Activated CD4-positive, alpha-beta T cell treated with anti-CD3 and anti-CD28 coated beads for 1 hour (primary cell): ENCODE measurements at places on chromosomes 13 and 19.

GRCh38 chr19:7979011-7979410 is 26.4 kb downstream of the ELAVL1 start:
- DNase-seq: no peak

GRCh38 chr13:41900918-41901317 is 60.0 kb downstream of the VWA8 start:
- no peak for DNase-seq

GRCh38 chr19:7229735-7230134 is 64.5 kb downstream of the INSR start:
- DNase-seq: no peak

DNA sequence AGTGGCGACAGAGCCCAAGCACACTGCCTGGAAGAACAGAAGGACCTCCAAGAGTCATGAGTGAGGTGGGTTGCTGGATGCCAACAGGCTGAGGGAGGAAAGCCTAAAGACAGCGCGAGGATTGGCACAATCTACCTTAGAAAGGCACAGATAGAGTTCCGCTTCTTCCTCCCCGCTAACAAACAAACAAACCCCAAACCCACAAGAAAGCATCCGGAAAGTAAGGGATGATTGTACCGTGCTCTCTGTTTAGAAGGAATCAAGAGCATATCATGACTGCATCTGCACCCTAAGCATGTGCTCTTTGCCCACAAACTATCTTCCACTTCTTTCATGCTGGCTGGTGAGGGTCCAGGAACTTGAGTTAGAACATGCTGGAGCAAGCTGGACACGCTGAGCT is 233.0 kb upstream of the KLF12 start:
- DNase-seq: no peak

GRCh38 chr13:109819874-109820273 is 33.5 kb upstream of the IRS2 start:
- DNase-seq: no peak

- DNase-seq: no peak
Observed at GRCh38 chr13:97280478-97280877, 58.3 kb downstream of the MBNL2 start.

GRCh38 chr19:38990949-38991697 is 15.6 kb upstream of the FBXO17 start:
- DNase-seq: no peak

GRCh38 chr19:17021793-17022590 is 4.6 kb downstream of the CPAMD8 start:
- DNase-seq: no peak
